Gastroesophageal sphincter (tissue), 4 donors: ENCODE measurements at places on chromosomes 2 and 18.

- H3K4me1 ChIP-seq: peaks cover 57% of the 10 kb centered on the region
- ATAC-seq: no peak
- H3K27ac ChIP-seq: no peak overlapping the region
These were observed 8.6 kb downstream of the XRCC5 start for GRCh38 chr2:216117561-216118340.

DNA sequence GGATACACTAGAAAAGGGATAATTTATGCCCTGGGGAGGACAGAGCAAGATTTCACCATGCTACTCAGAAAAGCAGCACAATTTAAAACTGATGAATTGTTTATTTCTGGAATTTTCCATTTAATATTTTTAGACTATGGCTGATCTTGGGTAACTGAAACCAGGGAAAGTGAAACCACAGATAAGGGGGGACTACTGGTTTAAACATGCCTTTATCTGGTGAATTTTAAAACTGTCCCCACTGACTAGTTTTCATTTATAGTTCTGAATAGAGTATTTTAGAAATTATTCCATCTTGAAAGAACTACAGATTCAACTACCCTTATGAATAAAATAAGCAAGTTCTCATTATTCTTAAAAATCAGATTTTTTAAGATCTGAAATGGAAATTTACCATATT, 15.0 kb downstream of the NFU1 start:
- peaks cover 78% of the 10 kb centered on the region for H3K36me3 ChIP-seq
- H3K27ac ChIP-seq: no peak overlapping the region
- H3K4me3 ChIP-seq: no peak overlapping the region
- ATAC-seq: no peak
- no peaks in the 10 kb centered on the region for H3K4me1 ChIP-seq

DNA sequence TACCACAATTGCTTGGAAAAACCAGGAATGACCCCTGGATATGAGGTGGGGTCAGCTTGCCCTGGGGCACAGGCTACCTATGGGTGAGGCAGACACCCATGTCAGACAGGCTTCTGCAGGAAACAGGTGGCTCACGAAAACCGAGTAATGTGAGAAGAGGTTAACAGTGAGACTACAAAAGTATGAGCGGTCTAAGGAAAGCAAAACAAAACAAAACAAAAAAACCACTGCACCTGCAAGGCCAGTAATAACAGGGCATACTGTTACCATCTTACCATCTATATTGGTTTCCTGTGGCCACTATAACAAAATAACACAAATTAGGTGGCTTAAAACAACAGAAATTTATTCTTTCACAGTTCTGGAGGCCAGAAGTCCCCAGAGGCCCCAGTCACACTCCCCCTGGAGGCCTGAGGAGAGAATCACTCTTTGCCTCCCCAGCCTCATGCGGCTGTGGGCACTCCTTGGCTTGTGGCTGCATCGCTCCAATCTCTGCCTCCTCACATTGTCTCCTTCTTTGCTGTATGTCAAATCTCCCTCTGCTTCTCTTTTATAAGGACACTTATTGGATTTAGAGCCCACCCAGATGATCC, 86.6 kb upstream of the EPC2 start:
- no peaks in the 10 kb centered on the region for H3K27me3 ChIP-seq
- ATAC-seq: no peak
- no peaks in the 10 kb centered on the region for H3K4me1 ChIP-seq
- H3K36me3 ChIP-seq: no peaks in the 10 kb centered on the region

DNA sequence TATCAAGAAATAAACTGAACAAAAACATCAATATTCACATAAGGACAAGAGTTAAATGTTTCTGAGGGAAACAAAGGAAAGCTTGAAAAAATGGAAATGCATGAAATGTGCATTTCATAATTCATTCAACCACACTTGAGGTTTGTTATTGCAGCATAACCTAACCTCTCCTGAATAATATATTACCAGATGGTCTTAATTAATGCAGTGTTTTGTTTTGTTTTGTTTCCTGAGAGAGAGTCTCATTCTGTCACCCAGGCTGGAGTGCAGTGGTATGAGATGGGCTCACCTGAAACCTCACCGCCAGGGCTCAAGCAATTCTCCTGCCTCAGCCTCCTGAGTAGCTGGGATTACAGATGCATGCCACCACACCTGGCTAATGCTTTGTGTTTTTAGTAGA, 139.9 kb upstream of the PIEZO2 start:
- H3K27me3 ChIP-seq: no peaks in the 10 kb centered on the region
- H3K27ac ChIP-seq: no peak overlapping the region
- no peak overlapping the region for H3K4me3 ChIP-seq

DNA sequence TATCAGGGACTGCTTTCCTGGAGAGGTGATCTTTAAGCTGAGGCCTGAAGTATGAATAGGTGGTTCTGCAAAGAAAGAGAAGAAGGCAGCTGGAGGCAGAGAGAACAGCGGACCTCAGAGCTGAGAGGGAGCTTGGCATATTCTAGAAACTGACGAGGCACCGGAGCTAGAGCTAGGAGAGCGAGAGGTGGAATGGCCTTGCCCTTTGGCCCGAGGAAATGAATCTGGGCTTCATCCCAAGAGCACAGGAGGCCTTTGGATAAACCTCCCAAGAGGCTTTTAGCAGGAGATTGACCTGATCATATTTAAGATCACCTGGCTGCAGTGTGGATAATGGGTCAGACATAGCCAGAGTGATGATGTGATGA, 7.9 kb downstream of the DYSF start:
- H3K36me3 ChIP-seq: no peaks in the 10 kb centered on the region
- no peak overlapping the region for H3K4me3 ChIP-seq
- peaks cover 6% of the 10 kb centered on the region for H3K4me1 ChIP-seq
- no peak overlapping the region for H3K27ac ChIP-seq
- H3K27me3 ChIP-seq: peaks cover 7% of the 10 kb centered on the region

GRCh38 chr2:170716851-170717598, 1.9 kb downstream of the SP5 start:
- no peaks in the 10 kb centered on the region for H3K36me3 ChIP-seq
- ATAC-seq: peak; percentile 55
- H3K4me3 ChIP-seq: peak overlapping the region; percentile 57
- H3K27ac ChIP-seq: no peak overlapping the region
- H3K4me1 ChIP-seq: peaks cover 30% of the 10 kb centered on the region

- H3K27ac ChIP-seq: peak overlapping the region; percentile 8
- peaks cover 73% of the 10 kb centered on the region for H3K27me3 ChIP-seq
- peak overlapping the region; percentile 39 for H3K4me3 ChIP-seq
- ATAC-seq: peak; percentile 21
- peaks cover 22% of the 10 kb centered on the region for H3K4me1 ChIP-seq
These were observed 508 bp downstream of the CD8A start for GRCh38 chr2:86790134-86790675.

DNA sequence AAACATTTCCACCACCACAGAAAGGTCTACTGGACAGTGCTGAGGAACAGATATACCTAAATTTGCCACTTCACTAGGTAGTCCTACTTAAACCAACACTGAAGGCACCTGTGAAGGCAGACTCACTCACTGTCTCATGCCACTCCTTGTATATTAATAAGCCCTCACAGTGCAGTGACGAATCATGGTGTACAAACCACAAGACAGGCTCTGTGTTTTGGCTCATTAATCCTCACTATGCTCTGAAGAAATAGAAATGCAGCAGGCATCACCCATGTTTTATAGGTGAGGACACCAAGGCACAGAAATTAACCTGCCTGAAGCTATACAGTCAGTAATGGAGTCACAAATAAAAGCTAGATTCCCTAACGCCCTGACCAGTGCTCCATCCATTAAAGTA, 44.3 kb downstream of the BARD1 start:
- no peak for ATAC-seq
- H3K4me3 ChIP-seq: no peak overlapping the region
- no peaks in the 10 kb centered on the region for H3K36me3 ChIP-seq
- no peaks in the 10 kb centered on the region for H3K27me3 ChIP-seq

GRCh38 chr2:140714586-140714985, 1416.2 kb downstream of the LRP1B start:
- no peak for ATAC-seq
- H3K27ac ChIP-seq: no peak overlapping the region
- H3K27me3 ChIP-seq: no peaks in the 10 kb centered on the region
- H3K36me3 ChIP-seq: no peaks in the 10 kb centered on the region

DNA sequence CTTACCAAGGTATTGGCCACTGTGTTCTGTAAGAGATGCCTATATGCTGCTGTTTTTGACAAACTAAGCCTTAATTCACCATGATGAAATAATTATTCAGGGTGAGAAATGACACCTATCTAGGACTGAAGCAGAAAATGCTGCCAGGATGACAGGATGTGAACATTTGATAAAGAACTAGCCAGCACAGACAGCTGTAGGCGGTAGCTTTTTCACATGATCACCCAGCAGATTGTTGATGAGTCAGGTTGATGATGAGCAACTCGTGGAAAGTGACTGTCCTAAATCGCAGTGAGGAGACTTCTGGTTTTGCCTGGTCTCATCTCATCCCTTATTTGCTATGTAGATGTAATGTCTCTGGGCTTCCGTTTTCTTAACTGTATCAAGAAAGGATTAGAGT, 144.1 kb downstream of the PRPF40A start:
- H3K27ac ChIP-seq: no peak overlapping the region
- ATAC-seq: peak; percentile 68
- no peaks in the 10 kb centered on the region for H3K4me1 ChIP-seq
- H3K4me3 ChIP-seq: no peak overlapping the region
- no peaks in the 10 kb centered on the region for H3K27me3 ChIP-seq

GRCh38 chr2:165013944-165014619, 58.8 kb upstream of the SLC38A11 start:
- ATAC-seq: no peak
- no peaks in the 10 kb centered on the region for H3K36me3 ChIP-seq
- no peak overlapping the region for H3K27ac ChIP-seq
- H3K4me1 ChIP-seq: no peaks in the 10 kb centered on the region

- no peaks in the 10 kb centered on the region for H3K4me1 ChIP-seq
- H3K27me3 ChIP-seq: no peaks in the 10 kb centered on the region
- ATAC-seq: no peak
- H3K27ac ChIP-seq: no peak overlapping the region
- H3K4me3 ChIP-seq: no peak overlapping the region
- no peaks in the 10 kb centered on the region for H3K36me3 ChIP-seq
These were observed 11.1 kb upstream of the MSGN1 start for GRCh38 chr2:17805166-17805565.

DNA sequence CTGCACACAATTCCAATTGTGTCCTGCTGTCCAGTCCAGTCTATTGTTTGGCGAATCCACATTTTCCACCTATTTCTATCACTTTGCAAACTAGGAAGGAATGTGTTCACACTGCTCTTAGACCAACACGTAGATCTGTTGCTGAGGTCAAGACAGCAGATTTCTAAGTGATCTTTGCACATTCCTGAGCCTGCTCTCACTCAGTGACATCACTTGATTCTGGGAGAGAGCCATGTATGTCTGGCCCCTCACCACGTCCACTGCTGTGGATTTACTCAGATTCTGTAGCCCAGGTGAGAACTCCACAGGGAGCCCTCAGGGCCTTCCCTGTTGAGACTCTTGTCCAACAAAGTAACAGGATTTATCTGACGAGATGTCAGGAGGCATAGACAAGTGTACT, 317.2 kb downstream of the TSN start:
- H3K36me3 ChIP-seq: no peaks in the 10 kb centered on the region
- H3K27ac ChIP-seq: no peak overlapping the region
- no peak for ATAC-seq
- H3K4me1 ChIP-seq: no peaks in the 10 kb centered on the region

- no peaks in the 10 kb centered on the region for H3K27me3 ChIP-seq
- H3K27ac ChIP-seq: no peak overlapping the region
- no peak overlapping the region for H3K4me3 ChIP-seq
- H3K36me3 ChIP-seq: no peaks in the 10 kb centered on the region
- H3K4me1 ChIP-seq: no peaks in the 10 kb centered on the region
These were observed 10.7 kb downstream of the ARHGAP15 start for GRCh38 chr2:143139835-143140393.

DNA sequence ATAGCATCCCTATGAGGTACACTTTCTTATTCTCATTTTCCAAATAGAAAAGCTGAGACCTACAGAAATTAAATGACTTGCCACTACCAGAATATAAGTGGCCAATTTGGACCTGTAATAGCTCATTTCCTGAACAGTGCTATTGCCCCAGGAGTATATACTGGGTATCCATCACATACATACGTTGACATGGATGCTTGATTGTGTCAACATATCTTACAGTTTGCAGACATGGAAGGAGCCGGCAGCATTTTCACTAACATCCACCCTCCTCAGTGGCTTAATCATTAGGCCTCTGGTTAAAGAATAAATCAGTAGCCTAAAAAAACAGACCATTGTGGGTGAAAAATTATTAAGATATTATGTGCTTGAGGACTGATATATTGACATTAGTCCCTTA, 829.3 kb downstream of the LRP1B start:
- H3K36me3 ChIP-seq: no peaks in the 10 kb centered on the region
- H3K27me3 ChIP-seq: no peaks in the 10 kb centered on the region
- H3K4me1 ChIP-seq: no peaks in the 10 kb centered on the region
- H3K4me3 ChIP-seq: no peak overlapping the region
- ATAC-seq: no peak
- no peak overlapping the region for H3K27ac ChIP-seq

GRCh38 chr2:178327516-178327915, 123.5 kb downstream of the PRKRA start:
- H3K4me1 ChIP-seq: no peaks in the 10 kb centered on the region
- H3K36me3 ChIP-seq: no peaks in the 10 kb centered on the region
- no peak overlapping the region for H3K4me3 ChIP-seq

DNA sequence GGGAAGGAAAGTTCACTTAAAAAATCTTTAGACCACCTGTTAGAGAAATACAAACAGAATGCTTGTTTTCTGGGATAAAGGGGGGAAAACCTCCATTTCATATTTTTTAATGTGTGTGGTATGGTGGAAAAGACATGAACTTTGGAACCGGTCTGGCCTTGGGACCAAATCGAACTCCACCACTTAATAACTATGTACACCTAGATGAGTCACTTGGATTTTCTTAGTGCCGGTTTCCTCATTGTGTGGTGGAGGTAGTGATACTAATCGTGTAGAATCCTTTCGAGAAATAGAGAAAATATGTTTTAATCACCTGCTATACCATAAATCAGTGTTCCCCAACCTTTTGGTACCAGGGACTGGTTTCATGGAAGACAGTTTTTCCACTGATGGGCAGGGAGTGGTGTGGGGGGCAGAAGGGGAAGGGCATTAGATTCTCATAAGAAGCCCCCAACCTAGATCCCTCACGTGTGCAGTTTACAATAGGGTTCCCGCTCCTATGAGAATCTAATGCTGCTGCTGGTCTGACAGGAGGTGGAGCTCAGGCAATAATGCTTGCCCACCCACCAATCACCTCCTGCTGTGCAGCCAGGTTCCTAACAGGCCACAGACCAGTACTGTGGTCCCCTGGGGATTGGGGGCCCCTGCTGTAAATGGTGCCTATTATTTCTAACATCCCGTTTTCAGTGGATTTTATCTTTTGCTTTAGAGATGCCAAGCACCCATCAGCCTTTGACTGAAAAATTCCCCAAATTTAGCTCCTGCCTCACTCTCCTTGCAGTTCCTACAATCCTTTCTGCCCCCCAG, 308.8 kb downstream of the PRKCE start:
- no peak overlapping the region for H3K27ac ChIP-seq
- no peak for ATAC-seq
- H3K27me3 ChIP-seq: no peaks in the 10 kb centered on the region
- no peak overlapping the region for H3K4me3 ChIP-seq
- no peaks in the 10 kb centered on the region for H3K36me3 ChIP-seq
